ENCODE measurements at places on chromosomes 4 and X.

DNA sequence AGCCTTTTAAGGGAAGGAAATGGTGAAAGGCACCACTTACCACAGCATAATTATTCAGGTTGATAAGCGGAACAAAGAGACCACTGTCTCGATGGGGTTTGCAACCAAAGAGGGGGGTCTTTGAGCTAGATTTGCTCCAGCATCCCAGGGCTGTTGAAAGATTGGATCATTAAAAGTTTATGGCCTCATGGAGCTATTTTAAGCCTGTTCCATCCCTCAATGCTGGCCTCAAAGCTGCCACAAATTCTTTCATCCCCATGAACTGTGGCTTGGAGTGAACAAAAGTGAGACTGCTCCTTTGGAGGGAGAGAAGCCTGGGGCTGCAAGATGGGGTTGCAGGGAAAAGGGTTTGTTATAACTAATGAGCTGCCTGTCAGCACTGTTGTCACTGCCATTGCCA lies 209.8 kb downstream of the RTL9 start:
- DNase-seq = no peak

GRCh38 chrX:105744291-105744690 lies 78.0 kb upstream of the NRK start:
- DNase-seq = no peak

- DNase-seq = no peak
These were observed 37.9 kb downstream of the WDR1 start for GRCh38 chr4:10078481-10079233.

- no peak for DNase-seq
These were observed 17.7 kb upstream of the XKRX start for GRCh38 chrX:100946299-100946927.

DNA sequence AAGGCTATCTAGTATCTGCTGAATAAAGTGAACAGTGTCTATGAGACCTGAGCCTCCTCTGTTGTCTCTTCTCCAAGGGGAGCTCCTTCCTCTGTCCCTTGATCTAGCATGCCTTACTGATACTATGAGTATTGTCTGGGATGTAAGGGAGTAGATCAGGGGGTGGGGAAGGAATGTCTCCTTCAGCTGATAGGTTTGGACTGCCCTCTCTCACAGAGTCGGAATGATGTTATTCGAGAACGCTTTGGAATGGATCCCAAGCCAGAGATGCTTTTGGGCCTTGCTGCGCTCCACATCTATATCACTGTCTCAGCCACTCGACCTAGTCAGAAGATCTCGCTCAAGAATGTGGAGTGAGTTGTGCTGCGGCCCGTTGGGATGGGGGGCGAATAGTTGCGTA lies 68.3 kb upstream of the PRPS1 start:
- DNase-seq = no peak

All from umbilical cord (tissue), 2 donors.